ENCODE measurements at places on chromosomes 11 and 22. TPM values are rescaled to one million over a fixed set of nuclear protein-coding genes. Genes with fewer than 3 reads are reported as not detected.

- DNase-seq = no peak
These were observed 40.5 kb downstream of the DKK3 start for GRCh38 chr11:11967669-11968510.

DNA sequence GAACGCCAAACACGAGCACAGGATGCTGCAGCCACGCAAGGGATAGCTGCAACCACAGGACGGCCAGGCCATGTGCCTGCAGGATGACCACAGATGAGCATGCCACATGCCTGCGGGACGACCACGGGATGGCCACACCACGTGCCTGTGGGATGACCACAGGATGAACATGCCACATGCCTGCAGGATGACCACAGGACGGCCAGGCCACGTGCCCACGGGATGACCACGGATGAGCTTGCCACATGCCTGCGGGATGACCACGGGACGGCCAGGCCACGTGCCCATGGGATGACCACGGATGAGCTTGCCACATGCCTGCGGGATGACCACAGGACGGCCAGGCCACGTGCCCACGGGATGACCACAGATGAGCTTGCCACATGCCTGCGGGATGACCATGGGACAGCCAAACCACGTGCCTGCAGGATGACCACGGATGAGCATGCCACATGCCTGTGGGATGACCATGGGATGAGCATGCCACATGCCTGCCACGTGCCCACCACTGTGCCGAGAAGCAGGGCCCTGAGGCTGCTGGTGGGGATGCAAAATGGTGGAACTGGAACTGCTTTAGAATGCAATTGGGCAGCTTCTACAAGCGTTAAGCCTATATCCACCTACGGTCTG, 12.8 kb upstream of the MOB2 start:
- no peak for DNase-seq

DNA sequence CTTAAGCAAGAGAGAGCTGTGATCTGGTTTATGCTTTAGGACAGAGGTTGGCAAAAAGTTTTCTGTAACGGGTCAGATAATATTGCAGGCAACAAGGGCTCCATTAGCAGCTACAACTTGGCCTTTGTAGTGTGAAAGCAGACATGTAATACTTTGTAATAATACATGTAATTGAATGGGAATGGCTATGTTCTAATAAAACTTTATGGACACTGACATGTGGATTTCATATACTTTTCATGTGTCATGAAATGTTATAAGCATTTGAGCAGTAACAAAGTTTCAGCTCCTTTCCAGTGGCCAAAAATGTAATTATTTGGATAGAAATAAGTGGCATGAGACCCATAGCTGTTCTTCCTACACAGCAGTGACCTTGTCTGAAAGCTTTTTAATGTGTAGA, 3.1 kb downstream of the DYNC2H1 start:
- no peak for DNase-seq

- DNase-seq = no peak
These were observed 236.8 kb downstream of the BUD13 start for GRCh38 chr11:116535994-116536393.

- no peak for DNase-seq
These were observed 6.2 kb downstream of the KDELR3 start for GRCh38 chr22:38474003-38474607.

Gene UBQLNL
- 0.09 TPM for total RNA-seq

GRCh38 chr11:110525883-110526282, 96.1 kb downstream of the FDX1 start:
- no peak for DNase-seq

DNA sequence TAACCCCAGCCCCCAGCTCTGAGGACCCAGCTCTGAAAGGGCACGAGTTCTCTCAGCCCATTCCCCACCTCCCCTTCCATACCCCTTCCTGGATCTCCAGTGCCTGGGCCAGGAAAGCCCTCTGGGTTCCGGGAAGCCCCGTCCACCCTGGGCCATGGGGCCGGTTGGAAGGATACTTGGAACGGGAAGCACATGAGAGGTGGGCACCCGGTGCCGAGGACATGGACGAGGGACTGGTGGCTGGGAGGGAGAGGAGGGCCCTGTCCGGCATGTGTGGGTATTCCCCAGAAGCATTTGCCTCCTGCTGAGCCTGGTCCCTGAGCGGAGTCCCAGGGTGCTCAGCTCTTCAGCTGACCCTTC, 5.2 kb upstream of the HINFP start:
- no peak for DNase-seq

GRCh38 chr11:105953886-105954285, 68.2 kb downstream of the MSANTD4 start:
- DNase-seq = no peak

DNA sequence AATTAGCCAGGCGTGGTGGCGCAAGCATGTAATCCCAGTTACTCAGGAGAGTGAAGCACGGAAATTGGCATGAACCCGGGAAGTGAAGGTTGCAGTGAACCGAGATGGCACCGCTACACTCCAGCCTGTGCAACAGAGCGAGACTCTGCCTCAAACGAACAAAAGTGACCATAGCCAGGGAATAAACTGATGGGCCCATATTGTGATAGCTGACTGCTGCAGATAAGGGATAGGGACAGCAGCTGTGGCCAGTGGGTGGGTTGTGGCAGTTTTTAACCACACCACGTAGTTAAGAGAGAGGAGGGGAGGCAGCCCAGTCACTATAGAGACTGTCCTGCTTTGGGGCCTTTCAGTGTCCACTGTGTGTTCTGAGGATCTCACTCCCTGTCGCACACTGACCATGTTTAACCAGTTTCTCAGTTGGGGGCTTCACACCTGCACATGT, 58.9 kb downstream of the PISD start:
- DNase-seq = no peak

DNA sequence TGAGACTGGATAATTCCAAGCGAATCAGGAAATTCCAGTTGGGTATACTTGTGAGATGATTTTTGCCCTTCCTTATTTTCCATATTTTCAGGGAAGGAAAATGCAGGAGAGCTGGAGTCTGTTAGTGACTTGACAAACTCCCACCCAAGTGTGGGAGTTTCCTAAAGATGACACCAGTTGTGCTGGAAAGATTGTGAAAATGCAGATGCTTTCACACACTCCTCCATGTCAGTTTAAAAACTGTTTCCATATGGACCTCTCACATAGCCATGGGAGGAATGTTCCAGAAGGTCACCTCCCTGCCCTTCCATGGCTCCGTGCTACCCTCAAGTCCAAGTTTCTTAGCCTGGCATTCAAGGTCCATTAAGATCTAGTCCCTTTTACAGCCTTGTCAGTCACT, 350.7 kb upstream of the NARS2 start:
- DNase-seq = no peak

DNA sequence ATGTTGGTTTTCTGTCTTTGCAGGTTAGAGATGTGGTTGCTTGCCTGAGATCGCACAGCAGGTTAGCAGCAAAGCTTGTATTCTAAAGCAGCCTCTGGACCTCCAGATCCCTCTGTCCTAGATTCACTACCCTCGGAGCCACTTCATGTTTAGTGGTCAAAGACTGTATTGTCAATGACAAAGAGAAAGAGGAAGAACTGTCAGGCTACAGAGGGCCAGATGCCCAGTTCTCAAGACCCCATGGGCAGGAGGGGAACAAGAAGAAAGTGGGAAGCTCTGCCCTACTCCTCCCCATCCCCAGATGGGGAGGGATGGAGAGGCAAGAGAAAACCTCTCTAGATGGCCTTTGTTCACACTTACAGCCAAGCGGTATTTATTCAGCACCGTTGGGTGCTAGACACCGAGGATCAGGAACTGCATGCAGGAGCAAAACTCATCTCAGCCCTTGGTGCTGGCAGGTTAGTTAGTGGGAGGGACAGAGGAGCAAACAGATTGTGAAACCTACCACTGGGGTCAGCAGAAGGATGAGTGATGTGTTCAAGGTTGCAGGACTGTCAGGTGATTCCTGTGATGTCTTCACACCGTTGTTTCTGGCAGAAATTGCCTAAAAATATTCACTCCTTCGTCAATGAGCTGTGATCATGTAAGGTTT, 38.3 kb upstream of the PTPRJ start:
- DNase-seq = no peak

- DNase-seq = no peak
These were observed 9.7 kb downstream of the KDELR3 start for GRCh38 chr22:38477585-38477984.

DNA sequence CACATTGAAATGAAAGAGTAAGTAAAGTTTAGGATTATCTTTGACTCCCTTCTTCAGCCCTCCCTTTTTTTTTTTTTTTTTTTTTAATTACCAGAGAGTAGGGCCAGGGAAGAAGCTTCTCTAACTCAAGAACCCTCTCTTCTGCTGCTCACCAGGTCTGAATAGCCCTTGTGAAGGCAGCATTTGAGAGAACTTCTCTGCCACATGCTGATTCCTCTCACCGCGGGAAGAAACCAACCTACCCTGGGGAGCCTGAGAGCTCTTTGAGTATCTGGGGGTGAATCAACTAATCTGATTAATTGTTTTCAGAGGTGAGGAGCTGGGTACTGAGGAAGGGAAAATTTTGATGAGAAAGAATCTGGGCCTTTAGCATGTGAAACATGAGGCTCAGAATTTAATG, 434.5 kb upstream of the CCDC90B start:
- no peak for DNase-seq

DNA sequence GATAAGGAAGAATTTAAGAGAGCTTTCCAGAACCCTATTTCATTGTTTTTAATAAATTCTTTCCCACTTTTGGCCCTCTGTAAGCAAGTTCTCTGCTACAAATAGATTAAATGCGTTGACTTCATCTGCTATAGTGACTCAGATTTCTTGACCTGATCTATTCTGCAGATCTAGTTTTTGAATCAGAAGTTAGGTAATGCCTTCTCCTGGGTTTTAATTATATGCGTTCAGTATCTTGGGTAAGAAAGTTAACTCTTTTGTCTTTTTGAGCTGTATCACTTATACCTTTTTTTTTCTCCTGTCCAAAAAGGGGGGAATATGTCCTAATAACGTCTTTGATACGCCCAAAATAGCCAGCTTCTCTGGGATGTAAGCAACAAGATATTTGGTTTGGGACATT, 2.4 kb upstream of the HEPHL1 start:
- DNase-seq = no peak

Gene POU2AF3
- not detected for total RNA-seq

Gene OR5I1
- total RNA-seq = not detected

Gene TH
- not detected for total RNA-seq

- DNase-seq = no peak
These were observed at the start of gene SEZ6L for GRCh38 chr22:26169315-26170111. TSS of gene SEZ6L (plus strand) at chr22:26169462. CDS start at chr22:26169670, 208 bp downstream.

- no peak for DNase-seq
These were observed 28.2 kb upstream of the DGKZ start for GRCh38 chr11:46319074-46319453.

DNA sequence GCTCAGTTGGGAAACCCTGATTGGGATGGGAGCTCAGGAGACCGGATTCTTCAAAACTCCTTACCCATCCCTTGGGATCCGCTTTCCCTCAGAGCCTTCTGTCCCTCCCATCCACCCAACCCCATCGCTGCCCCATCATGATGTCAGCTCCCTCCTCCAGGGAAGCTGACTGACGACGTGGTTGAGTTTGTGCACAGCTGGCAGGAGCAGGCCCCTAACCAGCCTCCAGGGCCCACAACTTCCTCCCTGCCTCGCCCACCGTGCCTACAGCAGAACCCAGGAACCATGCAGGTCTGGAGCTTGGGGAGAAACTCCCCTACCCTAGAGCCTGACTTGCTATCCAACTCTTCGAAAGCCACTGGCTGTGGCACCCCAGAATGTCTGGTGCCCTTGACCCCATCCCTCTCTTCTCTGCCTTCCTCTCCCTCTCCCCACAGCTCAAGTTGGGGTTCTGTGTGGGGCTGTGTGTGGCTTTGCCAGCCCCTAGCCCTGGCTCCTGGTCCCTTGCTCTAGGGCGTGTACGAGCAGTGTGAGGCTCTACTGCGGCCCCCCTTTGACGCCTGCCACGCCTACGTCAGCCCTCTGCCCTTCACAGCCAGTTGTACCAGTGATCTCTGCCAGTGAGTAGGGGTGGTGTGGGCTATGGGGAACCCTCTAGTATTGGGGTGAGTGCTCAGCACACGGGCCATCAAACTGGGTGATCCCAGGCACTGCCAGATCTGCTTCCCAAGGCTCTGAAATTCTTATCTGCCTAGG, 11.1 kb downstream of the OTOG start:
- no peak for DNase-seq

GRCh38 chr11:128689948-128690664, 3.8 kb upstream of the FLI1 start:
- DNase-seq = no peak

Gene IGSF22
- 0.16 TPM for total RNA-seq

Gene TMEM225
- total RNA-seq = not detected

DNA sequence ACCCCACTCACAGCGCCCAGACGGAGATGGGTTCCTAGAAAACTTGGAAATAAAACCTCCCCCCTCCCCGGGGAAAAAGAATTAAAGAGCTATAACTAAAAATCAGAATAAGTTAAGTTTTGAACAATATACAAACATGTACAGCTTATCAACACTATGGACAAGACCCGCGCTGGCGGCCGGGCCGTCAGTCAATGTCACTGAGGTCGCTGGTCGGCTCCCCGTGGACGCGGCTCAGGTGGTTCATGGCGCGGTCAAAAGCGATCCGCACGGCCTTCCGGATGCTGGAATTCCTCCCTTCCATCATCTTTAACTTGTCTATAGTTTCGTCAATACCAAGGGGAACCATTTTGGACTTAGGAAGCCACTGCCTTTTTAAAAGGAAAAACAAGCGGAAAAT, 53.6 kb downstream of the BRD1 start:
- no peak for DNase-seq

DNA sequence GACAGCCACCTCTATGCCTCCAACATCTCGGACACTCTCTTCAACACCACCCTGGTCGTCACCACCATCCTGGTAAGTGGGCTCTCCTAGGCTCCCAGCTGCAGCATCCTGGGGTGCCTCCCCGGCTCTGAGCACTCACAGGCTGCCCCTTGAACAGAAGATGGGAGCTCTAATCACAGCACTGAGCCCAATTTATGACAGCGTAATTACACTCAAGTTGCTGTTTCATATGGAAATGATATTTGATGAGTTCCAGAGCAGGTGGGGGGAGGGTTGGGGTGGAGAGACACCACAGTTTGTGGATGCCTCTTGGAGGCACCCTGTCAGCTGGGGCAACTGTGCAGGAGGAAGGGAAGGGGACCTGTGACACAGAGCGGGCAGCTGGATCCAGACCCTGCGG, 125.3 kb upstream of the TBCEL start:
- no peak for DNase-seq

- peak; percentile 54 for DNase-seq
These were observed 22.0 kb downstream of the RHBDD3 start for GRCh38 chr22:29245626-29246385.

- no peak for DNase-seq
These were observed 5.0 kb upstream of the MTFP1 start for GRCh38 chr22:30420347-30421125.

- no peak for DNase-seq
These were observed 71.8 kb downstream of the TTC28 start for GRCh38 chr22:28607795-28608194.

Gene CD44
- 232 TPM for total RNA-seq

- DNase-seq = no peak
These were observed 35.1 kb upstream of the PDGFD start for GRCh38 chr11:104199053-104199452.

Gene POU2AF1
- total RNA-seq = 35.2 TPM

GRCh38 chr11:9905960-9906791, 242.3 kb downstream of the SWAP70 start:
- no peak for DNase-seq

Gene ZNF280B
- total RNA-seq = 3.7 TPM

Gene SYT12
- not detected for total RNA-seq

- DNase-seq = no peak
These were observed 34.2 kb downstream of the DDX10 start for GRCh38 chr11:108698844-108699642.

Gene HMBS
- 57.4 TPM for total RNA-seq

Gene MOGAT2
- not detected for total RNA-seq

- DNase-seq = peak; percentile 28
These were observed 30.2 kb upstream of the APOBEC3A start for GRCh38 chr22:38927033-38927781.

Gene PHF21B
- 0.30 TPM for total RNA-seq

All from activated T-helper 2 cell treated with anti-CD3 and anti-CD28 coated beads, Interferon-gamma antibody, Interleukin-2, Interleukin-4, amounts not matched to agents 10 μg/mL and 5 μg/mL and 100 μg/mL, durations not matched to agents 14 hours and 24 hours and 36 hours (primary cell).